ENCODE measurements at places on chromosomes 11 and 22.

DNA sequence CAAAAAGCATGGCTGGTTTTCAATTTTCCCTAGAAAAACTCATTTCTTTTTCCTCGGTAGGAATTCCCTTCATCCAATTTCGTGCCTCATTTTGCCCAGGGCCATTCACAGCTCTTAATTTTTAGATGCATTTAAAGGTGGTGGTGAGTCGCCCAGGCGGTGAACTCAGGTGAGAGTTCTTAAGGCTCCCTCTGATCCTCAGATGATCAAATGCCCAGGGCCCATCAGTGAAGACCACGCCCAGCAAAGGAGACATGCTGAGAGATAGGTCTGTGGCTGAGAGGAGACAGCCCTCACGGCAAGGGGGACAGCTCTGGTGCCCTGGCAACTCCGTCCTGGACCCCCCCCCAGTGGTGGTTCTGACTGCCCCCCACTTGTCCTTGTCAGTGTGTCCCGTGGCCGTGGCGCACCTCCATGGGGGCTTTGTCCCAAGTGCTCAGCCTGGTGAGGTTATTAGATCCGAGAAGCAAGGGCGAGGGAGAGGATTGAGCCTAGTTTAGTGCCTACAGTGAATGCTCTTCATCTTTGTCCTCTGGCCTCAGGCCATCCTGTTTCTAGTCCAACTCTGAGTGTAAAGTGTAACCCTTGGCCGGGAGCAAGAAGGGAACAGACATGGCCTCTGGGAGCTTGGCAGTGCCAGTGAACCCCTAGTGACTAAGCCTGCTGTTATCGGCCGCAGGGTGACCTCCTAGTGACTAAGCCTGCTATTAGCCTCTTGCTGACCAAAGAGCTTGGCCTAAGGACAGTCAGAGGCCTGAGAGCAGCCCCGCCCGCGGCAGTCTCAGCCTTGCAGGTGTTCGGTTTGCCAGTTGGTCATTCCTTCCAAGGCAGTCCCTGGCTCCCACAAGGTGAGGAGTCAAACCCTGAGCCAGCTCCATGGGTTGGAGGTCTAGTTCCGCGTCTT lies 83.5 kb downstream of the CTTN start:
- peak; percentile 62 for DNase-seq

DNA sequence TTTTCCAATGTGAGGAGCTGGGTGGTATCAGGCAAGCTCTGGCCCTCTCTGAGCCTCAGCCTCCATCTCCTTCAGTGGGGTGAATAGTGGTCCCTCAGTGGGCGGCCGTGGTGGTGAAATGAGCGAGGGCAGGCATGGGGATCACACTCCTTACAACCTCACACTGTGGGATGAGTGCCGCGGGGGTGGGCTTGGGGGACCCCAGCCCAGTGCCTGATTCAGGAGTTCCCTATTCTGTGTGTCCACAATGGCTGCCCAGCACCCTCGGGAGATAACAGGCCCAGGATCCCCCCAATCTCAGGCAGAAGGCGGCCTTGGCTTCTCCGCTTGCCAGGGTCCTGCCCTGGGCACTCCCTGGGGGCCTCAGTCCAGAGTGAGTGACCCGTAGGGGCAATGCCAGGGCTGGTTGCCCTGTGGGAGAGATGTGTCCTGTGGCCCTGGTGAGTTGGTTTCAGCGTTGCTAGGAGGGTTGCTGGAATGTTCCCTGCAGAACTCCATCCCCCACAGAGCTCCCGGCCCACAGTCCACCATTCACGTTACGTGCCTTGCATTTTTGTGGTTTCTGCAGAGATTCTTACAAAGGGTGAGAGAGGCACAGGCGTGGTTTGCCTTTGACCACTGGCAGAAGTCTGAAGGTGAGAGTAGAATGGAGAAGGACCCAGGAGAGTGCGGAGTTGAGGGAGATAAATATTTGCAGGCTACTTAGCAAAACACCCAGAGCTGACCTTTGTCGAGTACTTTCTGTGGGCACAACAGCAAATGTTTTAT lies 2.9 kb downstream of the ALDH3B1 start:
- DNase-seq: no peak

DNA sequence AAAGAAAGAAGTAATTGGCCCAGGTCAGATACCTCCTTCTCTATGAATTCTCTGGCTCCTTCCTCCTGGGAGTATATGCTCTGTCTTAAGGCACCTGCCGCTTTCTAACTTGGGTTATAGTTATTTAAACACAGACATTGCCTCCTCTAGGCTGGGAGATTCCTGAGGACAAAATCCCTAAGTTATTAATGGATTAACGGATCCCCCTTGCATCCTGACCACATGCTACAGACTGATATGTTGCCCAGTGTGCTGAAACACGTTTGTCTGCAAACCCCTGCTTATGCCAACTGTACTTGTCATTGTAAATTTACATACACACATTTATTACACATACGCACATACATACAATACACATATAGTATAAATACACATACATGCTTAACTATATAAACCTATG lies 35.3 kb downstream of the PACSIN2 start:
- DNase-seq: no peak

- DNase-seq: peak; percentile 88
Observed at GRCh38 chr22:27668828-27669797, 132.4 kb downstream of the MN1 start.

DNA sequence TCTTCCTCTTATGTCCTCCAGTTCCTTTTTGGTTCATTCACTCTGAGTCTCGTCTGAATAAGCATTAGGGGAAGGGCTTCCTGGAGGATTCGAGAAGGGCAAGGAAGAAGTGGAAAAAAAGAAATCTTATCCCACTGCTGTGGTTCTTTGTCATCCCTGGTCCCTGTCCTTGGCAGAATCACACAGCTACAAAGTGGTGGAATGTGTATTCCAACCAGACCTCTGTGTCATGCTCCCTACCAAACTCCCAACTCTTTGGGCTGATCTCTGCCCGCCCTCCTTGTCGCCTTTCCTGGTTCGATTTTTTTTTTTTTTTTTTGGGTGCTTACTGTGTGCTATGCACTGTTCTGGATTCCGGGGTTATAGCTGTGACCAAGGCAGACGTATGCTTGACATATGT lies 61.0 kb downstream of the TEAD1 start:
- no peak for DNase-seq

DNA sequence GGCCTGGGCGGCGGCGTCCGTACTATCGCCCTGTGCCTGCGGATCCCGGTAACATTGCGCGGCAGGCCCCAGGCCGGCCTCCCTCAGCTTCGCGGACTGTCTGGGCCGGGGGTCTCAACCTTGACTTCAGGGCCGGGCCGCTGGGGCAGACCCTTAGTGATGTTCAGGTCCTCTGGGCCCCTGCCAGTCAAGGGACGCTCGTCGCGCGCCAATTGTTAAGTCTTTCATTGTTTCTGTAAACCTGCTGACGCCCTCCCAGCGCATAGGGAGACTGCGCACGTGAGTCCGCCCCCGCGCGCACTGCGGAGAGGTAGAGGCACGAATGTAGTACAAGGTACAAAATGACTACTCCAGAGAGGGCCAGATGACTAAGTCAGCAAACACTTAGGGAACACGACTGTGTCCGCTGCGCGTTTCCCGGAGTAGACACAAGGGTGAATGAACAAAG lies 451 bp upstream of the HDHD5 start:
- DNase-seq: peak; percentile 55
